ENCODE measurements at places on chromosomes 6 and 20. TPM values are rescaled to one million over a fixed set of nuclear protein-coding genes. Genes with fewer than 3 reads are reported as not detected.

DNA sequence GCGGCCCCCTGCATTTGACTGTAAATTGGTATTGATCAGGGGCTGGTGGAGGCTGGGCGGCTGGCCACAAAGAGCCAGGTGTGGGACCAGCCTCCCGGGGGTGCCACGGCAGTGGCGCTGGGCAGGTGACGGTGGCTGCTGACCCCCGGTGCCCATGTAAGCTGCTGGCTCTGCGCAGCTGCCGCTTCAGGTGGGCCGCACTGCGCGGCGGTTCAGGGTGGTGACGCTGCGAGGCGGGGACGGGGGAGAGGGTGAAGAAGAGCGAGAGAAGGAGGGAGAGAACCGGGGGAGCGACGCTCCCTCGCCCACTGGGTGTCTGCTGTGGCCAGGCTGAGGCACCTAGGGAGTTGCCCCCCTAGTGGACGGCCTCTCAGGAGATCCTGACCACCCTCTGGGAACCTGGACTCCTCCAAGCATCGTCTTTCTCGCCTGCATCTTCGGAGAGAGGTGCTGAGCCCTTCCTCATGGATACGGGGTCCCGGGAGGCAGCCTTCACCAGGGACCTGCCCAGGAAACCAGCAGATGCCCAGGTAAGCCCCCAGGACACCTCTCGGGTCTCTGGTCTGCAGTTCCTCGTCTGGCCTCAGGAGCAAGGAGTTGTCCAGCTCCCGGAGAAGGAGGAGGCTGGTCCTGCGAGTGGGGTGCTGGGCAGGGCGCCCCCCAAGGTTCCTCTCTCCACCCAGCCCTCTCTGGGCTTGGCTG is 77.5 kb upstream of the GATA5 start:
- DNase-seq = no peak

DNA sequence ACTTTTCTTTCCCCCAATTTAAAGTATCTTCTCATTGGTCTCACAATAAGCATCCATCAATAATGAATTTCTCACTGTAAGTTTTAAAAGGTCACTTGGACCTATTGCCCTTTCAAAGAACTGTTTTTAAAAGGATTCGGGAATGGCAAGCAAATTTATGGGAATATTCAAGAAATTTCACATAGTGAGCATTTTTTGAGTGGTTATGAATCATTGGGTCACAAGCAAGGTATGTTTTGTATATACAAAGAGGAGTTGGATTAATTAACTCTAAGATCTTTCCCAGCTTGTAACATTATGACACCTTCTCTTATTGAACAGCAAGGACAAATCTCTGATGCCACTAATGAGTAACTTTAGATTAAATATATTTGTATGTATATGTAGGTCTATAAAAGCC is 165.0 kb downstream of the MOXD1 start:
- no peak for DNase-seq

- DNase-seq = no peak
These were observed 27.7 kb upstream of the SLC22A1 start for GRCh38 chr6:160093946-160094345.

- no peak for DNase-seq
These were observed 166.6 kb upstream of the MARCKS start for GRCh38 chr6:113690281-113691259.

GRCh38 chr6:45637056-45637455 is 259.3 kb upstream of the SUPT3H start:
- DNase-seq = no peak

DNA sequence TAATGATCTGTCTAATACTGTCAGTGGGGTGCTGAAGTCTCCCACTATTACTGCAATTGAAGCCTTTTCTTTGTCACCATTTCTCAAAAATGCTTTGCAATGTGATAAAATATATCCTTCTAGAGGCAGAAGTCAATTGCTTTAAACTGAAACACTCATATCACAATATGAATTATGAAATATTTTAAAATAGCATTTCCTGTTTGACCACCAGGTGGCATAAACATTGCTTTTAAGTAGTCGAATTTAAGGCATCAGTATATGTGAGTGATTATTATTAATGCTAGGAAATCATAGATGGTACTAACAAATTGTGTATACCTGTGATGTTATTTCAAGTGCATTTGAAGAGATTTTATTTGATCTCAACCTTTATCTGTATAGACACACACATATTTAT is 87.5 kb downstream of the MEI4 start:
- no peak for DNase-seq

FGD2 gene
- total RNA-seq = 48.8 TPM
